Lower lobe of right lung (tissue), 2 donors: ENCODE measurements at places on chromosomes 2 and 18. TPM values are rescaled to one million over a fixed set of nuclear protein-coding genes. Genes with fewer than 3 reads are reported as not detected.

DNA sequence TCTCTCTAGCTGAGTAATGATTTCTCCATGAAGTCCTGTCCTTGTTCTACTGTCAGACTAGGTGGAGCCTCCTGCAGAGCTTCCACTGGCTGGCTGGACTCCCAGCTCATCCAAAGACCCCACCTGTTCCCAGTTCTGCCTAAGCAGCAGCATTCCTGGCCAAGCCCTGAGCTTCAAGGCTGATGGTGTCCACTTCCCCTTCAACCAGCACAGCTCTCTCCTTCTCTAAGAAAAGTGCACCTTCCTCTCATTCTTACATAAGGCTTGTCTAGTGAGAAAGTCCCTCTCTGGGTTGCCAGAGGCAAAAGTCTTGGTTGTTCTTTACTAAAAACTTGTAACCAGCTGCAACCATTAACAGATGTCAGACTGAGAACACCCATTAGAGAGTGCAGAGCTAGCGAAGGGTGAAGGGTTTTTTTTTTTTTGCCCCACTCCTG is 58.9 kb downstream of the CXCR4 start:
- no peak overlapping the region for H3K4me3 ChIP-seq
- no peak for DNase-seq
- no peaks in the 10 kb centered on the region for H3K27me3 ChIP-seq
- H3K36me3 ChIP-seq: no peaks in the 10 kb centered on the region
- H3K27ac ChIP-seq: no peak overlapping the region
- H3K4me1 ChIP-seq: no peaks in the 10 kb centered on the region

DNA sequence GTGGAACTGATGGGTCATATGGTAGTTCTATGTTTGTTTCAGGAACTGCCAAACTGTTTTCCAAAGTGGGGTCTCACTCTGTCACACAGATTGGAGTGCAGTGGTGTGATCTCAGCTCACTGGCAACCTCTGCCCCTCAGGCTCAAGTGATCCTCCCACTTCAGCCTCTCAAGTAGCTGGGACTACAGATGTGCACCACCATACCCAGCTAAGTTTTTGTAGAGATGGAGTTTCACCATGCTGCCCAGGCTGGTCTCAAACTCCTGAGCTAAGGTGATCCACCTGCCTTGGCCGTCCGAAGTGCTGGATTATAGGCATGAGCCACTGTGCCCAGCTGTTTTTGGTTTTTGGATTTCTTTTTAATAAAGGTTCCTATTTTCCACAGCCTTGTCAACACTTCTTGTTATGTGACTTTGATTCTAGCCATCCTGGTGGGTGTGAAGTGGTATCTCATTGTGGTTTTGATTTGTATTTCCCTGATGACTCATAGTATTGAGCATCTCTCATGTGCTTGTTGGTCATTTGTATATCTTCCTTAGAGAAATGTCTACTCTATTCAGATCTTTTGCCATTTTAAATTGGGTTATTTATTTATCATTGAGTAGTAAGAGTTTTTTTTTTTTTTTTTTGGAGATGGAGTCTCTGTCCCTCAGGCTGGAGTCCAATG is 22.8 kb downstream of the NPC1 start:
- H3K27me3 ChIP-seq: no peaks in the 10 kb centered on the region
- no peak overlapping the region for H3K4me3 ChIP-seq
- H3K4me1 ChIP-seq: no peaks in the 10 kb centered on the region
- no peak overlapping the region for H3K27ac ChIP-seq
- peaks cover 96% of the 10 kb centered on the region for H3K36me3 ChIP-seq

GRCh38 chr2:172870396-172870795 is 134.8 kb downstream of the RAPGEF4 start:
- H3K27ac ChIP-seq: no peak overlapping the region
- H3K4me1 ChIP-seq: no peaks in the 10 kb centered on the region
- no peak overlapping the region for H3K4me3 ChIP-seq
- no peaks in the 10 kb centered on the region for H3K36me3 ChIP-seq

DNA sequence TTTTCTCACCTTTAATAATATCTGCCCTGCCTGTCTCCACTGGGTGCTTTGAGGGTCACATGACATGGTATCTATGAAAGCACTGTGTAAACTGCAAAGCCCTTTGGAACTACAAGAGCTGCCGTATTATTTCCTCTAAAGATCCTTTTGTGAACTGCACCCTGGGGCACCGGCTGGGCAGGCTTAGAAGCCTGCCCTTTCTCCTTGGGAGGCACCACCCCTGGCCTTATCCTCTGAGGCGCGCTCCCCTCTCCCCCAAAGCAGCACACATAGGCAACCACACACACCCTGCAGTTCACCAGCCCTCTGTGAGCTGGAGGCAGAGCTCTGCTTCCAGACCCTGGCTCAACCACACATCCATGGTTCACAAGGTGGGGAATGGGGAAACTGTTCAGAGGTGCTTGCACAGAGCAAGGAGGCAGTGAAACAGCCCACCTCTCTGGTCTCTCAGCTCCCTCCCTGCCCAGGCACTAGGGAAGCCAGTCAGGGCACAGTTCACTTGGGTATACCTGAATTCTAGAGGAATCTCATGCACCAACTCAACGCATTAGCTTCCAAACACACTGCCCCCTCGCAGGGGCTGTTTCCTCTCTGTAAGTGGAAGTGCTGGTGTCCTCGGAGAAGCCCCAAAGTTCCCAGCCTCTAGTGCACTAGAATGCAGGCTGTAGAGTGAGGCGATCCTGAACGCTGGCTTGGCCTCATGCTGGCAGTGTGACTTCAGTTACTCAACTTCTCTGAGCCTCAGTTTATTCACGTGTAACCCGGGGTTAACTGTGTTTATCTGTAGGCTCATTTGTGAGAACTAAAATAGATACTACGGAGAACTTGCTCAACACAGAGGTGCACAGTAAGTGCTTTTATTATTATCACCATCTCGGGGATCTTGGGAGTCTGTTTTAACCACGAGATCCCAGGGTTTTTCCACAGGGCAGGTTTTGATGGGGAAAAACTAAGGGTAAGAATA is 11.0 kb downstream of the SIGLEC15 start:
- peaks cover 23% of the 10 kb centered on the region for H3K4me1 ChIP-seq
- H3K27me3 ChIP-seq: peaks cover 32% of the 10 kb centered on the region
- H3K36me3 ChIP-seq: no peaks in the 10 kb centered on the region
- no peak overlapping the region for H3K27ac ChIP-seq
- DNase-seq: no peak
- H3K4me3 ChIP-seq: no peak overlapping the region

DNA sequence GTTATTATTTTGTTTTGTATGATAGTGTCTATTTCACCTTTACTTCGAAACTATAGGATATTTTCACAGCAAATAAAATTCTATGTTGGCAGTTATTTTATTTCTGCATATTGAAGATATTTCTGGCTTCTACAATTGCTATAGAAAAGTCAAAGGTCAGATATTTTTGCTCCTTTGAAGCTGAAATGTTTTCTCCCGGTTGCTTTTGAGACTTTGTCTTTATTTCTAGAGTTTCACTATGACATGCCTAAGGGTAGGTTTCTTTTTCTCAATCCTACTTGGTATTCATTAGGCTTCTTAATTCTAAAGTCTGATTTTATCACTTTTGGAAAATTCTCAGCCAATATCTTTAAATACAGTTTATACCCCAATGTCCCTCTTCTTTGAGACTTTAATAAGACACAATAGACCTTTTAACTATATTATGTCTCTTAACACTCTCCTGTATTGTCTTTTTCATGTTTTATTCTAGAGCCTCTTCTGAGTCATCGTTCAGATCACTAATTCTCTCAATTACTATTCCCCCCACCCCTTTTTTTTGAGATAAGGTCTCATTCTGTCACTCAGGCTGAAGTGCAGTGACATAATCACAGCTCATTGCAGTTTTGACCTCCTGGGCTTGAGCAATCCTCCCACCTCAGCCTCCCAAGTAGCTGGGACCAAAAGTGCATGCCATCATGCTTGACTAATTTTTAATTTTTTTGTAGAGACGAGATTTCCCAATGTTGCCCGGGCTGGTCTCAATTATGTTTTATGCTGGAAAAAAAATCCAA is 50.5 kb downstream of the USP37 start:
- H3K4me1 ChIP-seq: no peaks in the 10 kb centered on the region
- H3K27ac ChIP-seq: no peak overlapping the region
- peaks cover 12% of the 10 kb centered on the region for H3K36me3 ChIP-seq
- H3K4me3 ChIP-seq: no peak overlapping the region

DNA sequence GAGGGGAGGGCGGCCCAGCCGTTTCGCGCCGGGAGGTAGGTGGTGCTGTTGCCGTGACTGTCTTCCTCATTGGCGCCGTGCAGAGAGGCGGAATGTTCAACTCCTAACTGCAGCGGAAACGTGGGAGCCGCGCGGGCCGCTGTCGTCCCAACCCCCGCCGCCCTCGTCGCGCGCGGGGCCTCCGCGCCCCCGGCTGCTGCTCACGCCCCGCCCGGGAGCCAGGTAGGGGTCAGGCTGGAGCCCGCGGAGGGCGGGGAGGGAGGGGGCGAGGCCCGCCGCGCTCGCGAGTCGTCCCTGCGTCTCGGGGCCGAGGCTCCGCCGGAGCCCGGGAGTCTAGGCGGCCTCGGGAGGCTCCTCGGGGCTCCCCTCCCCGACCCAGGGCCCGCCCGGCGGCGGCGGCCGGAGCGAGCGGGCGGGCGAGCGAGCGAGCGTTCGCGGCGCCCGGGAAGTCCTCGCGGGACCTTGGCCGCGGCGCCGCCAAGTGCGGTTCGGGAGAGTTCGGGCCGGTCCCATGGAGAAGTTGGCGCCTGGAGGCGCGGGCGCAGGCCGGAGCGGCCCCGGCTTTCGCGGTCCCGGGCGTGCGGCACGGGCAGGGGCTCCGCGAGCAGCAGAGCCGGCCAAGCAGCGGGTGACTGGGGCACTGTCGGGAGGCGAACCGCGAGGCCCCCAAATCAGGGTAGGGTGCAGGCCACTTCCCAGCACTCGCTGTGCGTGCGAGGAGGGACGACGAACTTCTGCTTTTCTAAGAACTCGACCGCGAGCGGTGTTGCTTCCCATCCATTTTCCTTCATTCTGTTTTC is at the start of gene MAP3K20:
Gene MAP3K20 (plus strand): TSS at position 66 of the 800 bp plus-strand sequence. CDS start 15,186 bp downstream, outside the sequence.
- no peaks in the 10 kb centered on the region for H3K36me3 ChIP-seq
- peak; percentile 83 for DNase-seq
- peaks cover 18% of the 10 kb centered on the region for H3K4me1 ChIP-seq
- peak within 1 kb of the TSS; percentile 84 for H3K4me3 ChIP-seq
- no peaks in the 10 kb centered on the region for H3K27me3 ChIP-seq
- H3K27ac ChIP-seq: peak within 1 kb of the TSS; percentile 94

The MBP gene
- 90.6 TPM for total RNA-seq
